ENCODE measurements at places on chromosomes 12 and 14.

- no peak for DNase-seq
Observed at GRCh38 chr12:92185052-92185451, 39.4 kb upstream of the BTG1 start.

- no peak for DNase-seq
Observed at GRCh38 chr14:89640141-89640540, 223.1 kb upstream of the FOXN3 start.

- DNase-seq = no peak
Observed at GRCh38 chr12:269191-269590, 6.6 kb upstream of the SLC6A13 start.

- DNase-seq = no peak
Observed at GRCh38 chr12:75894965-75895754, 136.4 kb downstream of the PHLDA1 start.

All from posterior cingulate gyrus (tissue), 11 donors.